Mesenteric fat pad (tissue), 1 donor: ENCODE measurements at places on chromosomes 3 and 15. TPM values are rescaled to one million over a fixed set of nuclear protein-coding genes. Genes with fewer than 3 reads are reported as not detected.

DNA sequence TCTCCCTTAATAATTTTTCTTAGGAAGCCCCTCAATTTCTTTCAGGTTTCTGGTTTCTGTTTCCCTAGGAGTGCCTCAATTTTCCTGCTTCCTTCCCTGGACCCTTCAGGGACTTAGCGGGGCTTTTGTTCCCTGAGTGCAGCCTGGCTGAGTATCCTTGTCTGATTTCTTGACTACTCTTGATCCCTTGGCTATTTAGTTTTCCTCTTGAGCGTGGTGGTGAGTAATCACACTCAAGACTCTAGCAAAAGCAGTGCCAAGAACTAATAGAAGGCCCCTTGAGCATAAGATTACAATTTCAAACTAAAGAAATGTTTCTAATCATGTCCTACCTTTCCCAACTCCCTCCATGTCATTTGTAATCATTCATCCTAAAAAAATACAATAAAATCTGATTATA is 94.3 kb upstream of the C3orf80 start:
- DNase-seq = no peak

The LXN gene
- total RNA-seq = 30.3 TPM

- no peak for DNase-seq
These were observed 72.1 kb downstream of the LRIG1 start for GRCh38 chr3:66428733-66429132.

DNA sequence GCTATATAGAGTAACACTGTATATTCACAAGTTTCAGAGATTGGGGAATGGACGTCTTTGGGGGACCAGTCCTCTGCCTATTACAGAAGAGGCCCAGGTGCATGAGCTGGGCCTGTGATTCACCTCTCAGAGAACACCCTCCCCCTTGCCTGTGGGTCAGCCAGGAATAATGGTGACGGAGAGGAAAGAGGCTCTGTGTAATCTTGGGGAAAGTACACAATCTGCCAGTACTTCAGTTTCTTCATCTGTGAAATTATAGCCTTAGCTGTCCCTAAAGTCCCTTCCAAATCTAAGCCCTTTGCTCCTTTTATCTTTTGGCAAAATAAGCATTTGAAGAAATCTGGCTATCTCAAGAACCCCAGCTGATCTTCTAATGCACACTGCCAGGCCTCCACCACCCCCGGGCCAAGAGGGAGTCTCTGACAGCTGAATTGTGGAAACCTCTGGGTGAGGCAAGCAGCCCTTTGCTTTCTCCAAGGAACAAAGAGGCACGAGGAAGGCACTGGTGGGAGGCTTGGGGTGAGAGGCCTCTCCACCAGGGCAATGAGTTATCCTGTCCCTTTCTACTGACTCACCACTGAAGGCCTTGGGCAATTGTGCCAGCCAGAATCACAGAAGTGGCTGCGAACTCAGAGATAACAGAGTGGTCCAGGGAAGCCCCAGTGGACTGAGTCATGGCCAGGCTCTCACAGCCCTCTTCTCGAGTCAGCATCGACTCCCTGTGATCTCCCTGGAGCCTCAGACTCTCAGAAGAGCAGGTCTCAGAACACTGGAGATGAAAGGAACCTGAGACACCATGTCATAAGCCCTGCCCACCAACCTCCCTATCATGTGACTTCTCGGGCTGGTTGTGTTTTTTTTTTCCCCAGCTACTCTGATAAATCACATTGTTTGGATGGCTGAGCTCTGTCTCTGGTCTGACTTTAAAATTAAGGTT is 31.8 kb downstream of the CCNL1 start:
- no peak for DNase-seq

GRCh38 chr3:184415203-184415490 is 35.3 kb downstream of the CHRD start:
- DNase-seq = no peak

DNA sequence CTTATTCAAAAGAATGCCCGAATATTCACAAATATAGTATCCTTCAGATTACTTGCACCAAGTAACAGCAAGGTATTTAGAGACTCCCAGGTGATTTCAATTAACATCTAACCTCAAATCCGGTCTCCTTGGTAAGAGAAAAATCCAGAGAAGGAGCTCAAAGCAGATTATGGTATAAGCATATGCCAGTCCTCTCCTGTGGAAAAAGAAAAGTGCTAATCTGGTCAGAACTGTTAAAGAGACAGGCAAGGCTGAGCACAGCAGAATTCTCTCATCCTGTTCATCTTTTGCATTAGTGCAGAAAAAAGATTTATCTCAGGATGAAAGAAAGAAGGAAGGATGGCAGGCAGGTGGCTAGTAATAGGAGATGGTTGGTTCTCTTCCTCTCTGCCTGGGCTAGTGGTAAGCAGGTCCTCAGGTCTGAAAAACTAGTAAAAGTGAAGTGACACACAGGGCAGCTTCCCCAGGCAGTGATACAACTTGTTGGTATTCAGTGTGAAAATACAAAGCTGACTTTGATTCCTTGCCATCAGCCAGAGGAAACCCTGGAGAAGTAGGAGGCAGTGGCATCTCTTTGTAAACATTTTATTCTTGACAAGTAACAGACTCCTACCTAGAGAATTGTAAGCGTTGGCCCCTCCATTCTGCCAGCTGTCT is 14.2 kb downstream of the ATXN7 start:
- DNase-seq = no peak

The LNP1 gene
- 1.3 TPM for total RNA-seq

GRCh38 chr3:52314489-52314888 is 1.6 kb upstream of the DNAH1 start:
- no peak for DNase-seq

DNA sequence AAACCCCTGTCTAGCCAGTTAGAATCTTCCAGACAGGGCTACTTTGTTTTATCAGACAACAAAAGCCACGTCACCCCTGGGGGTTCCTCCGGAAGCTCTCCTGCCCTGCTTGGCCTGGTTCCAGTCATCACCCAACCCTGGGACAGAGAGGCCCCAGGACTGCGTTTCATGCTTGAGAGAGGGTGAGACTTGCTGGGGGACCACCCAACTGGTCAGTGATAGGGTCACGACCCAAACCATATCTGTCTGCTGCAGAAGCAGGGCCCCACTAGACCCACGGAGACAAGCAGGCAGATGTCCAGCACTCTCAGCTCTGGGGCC is 1.2 kb downstream of the NT5DC2 start:
- no peak for DNase-seq

DNA sequence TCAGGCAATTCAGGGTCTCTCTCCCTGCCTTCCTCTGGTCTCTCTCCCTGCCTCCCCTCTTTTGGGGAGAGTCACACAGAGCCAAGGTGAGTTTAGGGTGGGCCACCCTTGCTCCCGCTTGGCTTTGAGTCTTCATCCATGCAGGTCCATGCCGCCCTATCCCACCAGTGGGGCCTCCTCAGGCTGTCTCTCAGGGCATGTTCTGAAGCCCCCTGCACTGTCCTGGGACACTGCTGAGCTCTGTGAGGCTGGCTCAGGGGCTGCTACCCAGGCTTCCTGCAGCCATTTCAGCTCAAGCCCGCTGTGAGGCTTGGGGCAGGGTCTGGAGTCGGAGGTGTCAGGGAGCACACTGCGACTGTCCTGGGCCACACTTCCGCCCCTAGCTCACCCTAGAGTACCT is 203.1 kb downstream of the SSR3 start:
- no peak for DNase-seq

GRCh38 chr15:43826029-43826507 is 734 bp upstream of the WDR76 start:
- peak; percentile 33 for DNase-seq

The GHRL gene
- 2.1 TPM for total RNA-seq

DNA sequence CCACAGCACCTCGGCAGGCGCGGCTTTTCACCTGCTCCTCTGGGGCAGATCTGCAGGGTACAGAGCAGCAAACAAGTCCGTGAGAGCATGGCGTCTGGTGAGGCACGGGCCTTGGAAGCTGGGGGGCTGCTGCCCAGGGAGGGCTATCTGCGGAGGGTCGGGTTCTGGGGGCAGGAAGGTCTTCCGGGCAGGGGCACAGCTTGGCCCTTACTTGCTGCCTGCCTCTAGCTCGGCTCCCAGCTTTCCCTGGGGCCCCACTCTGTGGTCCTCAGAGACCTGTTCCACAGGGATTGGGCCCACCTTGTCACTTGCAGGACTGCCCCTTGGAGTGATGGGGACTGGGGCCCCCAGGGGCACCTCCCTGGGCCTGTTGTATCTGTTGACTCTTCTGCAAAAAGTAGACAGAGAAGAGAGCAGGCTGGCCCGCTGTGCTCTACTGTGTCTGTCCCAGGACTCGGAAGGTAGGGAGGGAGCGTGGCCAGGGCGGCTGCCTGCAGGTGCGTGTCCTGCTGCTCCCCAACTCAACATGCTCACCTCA is 84.1 kb downstream of the TBC1D2B start:
- peak; percentile 88 for DNase-seq

The GABRB3 gene
- 1.5 TPM for total RNA-seq

GRCh38 chr3:140166861-140167599 is 232.0 kb downstream of the CLSTN2 start:
- DNase-seq = no peak
